ENCODE measurements at places on chromosomes 3 and 15.

DNA sequence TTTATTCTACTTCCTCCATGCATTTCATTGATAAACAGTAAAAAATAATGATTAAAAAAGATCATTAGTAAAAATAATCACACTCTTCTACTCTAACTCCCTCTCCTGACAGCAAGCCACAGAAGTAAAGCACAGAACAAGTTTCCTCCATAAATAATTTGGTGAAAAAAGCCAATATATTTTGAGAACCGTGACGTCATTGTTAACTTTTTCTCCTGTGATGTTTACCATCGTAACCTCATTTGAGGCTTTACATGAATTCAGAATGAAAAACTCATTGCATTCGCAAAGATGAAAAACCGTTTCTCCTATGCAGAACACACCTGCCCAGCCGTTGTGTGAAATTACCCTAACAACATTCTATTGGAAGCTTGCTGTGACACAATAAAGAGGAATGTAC is 120.7 kb downstream of the NSUN3 start:
- DNase-seq = no peak

GRCh38 chr15:52016316-52016715 is 2.7 kb upstream of the MAPK6 start:
- DNase-seq = no peak

- no peak for DNase-seq
Measured at GRCh38 chr15:78200276-78200930, 34.0 kb downstream of the ACSBG1 start.

- DNase-seq = no peak
Measured at GRCh38 chr15:48703544-48703943, 58.0 kb upstream of the FBN1 start.

- no peak for DNase-seq
Measured at GRCh38 chr15:90097475-90097874, 4.8 kb downstream of the IDH2 start.

GRCh38 chr15:71748293-71748718 is 62.0 kb upstream of the NR2E3 start:
- DNase-seq = no peak

- DNase-seq = no peak
Measured at GRCh38 chr3:45724911-45725310, 35.7 kb downstream of the SACM1L start.

DNA sequence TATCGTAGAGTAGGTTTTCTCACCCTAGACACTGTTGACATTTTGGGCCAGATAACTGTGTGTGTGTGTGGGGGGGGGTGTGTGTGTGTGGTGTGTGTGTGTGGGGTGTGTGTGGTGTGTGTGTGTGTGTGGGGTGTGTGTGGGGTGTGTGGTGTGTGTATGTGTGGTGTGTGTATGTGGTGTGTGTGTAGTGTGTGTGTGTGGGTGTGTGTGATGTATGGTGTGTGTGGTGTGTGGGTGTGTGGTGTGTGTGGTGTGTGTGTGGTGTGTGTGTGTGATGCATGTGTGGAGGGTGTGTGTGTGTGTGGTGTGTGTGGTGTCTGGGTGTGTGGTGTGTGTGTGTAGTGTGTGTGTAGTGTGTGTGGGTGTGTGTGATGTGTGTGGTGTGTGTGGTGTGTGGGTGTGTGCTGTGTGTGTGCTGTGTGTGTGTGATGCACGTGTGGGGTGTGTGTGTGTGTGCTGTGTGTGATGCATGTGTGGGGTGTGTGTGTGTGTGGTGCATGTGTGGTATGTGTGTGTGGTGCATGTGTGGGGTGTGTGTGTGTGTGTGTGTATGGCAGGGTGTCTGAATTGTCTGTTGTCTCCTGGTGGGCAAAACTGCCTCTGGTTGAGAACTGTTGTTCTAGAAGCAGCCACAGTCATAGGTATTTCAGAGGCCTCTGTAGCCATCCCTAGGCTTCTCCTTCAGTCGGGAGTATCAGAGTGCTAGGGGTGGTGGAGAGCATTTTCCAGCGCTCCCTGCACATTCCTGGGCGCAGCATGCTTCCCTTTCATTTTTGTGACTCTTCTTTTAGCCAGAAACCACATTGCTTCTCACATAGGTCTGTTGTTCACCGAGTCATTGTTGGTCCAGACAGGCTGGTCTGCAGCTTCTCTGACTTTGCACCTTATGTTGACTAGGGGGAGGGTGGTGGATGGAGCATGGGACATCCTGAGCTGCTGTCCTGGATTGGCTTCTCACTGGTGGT is 84.4 kb downstream of the THSD4 start:
- DNase-seq = no peak

DNA sequence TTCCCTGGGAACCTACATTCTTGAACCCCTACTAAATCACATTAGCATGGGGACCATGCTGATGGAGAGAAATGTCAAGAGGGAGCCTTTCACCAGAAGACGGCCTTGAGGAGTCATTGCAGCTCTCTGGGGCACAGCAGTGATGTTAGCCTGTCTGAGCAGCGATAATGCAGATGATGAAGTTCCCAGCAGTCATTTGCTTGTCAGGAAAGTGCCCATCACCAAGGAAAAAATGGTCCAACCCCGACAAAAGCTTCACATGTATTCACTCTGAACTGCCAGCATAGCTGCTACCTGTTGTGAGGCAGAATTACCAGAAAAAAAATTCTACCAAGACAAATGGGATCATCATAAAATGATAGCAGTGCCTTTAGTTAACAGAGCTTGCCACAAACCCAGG is 238.4 kb upstream of the UMPS start:
- no peak for DNase-seq

GRCh38 chr15:31559786-31560185 is 233.2 kb downstream of the KLF13 start:
- no peak for DNase-seq

- DNase-seq = no peak
Measured at GRCh38 chr3:156655819-156656550, 18.4 kb upstream of the TIPARP start.

DNA sequence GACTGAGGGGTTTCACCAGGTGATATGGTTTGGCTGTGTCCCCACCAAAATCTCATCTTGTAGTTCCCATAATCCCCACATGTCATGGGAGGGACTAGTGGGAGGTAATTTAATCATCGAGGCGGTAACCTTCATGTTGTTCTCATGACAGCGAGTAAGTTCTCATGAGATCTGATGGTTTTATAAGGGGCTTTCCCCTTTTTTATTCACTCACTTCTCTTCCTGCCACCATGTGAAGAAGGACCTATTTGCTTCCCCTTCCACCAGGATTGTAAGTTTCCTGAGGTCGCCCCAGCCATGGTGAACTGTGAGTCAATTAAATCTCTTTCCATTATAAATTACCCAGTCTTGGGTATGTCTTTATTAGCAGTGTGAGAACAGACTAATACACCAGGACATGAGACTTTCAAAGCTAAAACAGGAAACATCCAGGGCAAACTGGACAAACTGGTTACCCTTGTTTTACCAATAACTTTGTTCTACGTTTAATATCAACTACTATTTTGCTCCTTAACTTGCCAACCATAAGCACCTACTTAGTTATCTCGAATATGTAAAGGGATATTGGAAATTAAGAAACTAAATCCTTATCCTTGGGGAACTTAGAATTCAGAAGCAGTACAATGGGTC is 98.2 kb downstream of the MYH15 start:
- no peak for DNase-seq

DNA sequence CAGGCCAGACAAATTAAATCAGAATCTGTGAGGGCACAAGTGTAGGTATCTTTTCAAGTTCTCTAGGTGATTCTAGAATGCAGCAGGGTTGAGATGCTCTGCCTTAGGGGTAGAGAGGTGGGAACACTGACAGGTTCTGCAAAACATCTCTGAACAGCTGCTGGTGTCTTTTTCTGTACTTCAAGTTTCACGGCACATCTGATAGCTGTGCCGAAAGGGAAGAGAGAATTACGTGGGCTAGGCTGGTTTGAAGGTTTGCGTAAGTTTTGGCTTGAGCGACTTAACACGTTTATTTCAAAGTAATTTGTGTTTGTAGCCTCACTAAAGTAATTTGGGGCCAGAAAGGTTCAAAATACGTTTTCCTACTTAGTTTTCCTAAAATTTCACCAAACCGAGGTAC is 22.5 kb downstream of the PXK start:
- DNase-seq = no peak

DNA sequence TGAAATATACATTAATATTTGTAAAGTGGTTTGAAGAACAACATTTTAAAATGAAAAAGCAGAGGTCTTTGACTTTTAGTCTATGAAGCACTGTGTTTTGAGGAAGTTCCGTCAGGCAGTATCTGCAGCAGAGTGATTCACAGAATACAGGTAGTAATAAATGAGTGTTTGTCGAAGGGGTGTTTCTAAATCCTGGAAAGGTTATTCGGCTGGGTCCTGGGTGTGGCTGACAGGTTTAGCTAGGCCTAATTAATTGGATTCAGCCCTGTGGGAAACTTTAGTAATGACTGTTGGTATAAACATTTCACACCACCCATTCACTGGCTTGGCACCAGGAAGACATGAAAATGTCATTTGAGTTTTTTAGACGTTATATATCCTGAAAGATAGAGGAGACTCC is 51.3 kb downstream of the TIPARP start:
- DNase-seq = no peak

DNA sequence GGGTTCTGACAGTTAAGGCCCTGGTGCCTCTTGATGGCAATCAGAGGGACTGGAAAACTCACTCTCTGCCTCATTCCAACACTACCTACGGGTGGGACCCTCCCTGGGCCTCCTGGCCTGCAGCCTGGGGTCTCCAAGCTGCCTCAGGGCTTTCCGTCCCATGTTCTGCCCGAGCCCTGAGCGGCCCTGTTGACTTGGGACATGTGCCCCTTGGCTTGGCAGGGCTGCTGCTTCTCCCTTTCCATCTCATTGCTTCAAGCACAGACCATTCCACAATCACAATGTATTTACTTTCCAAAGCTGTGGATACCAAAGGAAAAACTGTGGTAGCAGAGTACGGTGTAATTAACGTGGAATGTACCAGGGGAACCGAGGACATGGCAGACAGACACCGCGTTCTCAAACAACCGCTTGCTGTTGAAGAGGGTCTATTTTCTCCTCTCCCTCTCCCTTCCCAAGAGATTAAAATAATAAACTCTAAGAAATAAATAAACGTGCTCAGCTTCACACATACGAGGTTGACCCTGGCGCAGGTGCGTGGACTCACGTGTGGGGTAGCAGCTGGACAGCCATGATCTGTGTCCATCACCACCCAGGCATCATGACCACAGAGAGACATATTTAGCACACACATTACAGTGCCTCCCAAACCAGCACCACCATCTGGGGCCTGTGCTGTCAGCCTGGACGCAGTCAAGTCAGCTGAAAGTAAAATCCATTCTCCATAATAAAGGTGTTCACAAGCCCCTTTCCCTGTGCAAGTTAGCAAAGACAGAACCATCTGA is 172.0 kb downstream of the XXYLT1 start:
- no peak for DNase-seq

GRCh38 chr3:50676031-50676705 is 1.4 kb downstream of the DOCK3 start:
- DNase-seq = no peak

DNA sequence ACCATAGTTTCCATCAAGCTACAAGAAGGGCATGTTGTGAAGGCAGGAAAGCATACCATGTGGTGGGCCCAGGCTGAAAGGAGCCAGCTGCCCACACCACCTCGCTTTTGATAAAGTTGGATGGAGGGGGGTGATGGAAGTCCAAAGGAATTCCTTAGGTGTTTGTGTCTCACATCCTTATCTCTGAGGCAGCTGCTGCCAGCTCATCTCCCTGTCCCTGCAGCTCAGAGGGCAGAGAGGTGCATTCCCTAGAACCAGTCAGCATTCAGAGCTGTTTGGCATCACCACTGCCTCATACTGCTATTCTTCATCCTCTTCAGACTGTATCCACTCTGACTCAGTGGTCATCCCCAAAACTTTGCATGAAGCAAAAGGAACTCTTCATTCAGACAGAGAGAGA is 141.5 kb upstream of the BFSP2 start:
- no peak for DNase-seq

GRCh38 chr3:129224984-129225393 is 24.4 kb upstream of the COPG1 start:
- DNase-seq = peak; percentile 54

- no peak for DNase-seq
Measured at GRCh38 chr15:48355377-48355776, 24.1 kb downstream of the DUT start.

DNA sequence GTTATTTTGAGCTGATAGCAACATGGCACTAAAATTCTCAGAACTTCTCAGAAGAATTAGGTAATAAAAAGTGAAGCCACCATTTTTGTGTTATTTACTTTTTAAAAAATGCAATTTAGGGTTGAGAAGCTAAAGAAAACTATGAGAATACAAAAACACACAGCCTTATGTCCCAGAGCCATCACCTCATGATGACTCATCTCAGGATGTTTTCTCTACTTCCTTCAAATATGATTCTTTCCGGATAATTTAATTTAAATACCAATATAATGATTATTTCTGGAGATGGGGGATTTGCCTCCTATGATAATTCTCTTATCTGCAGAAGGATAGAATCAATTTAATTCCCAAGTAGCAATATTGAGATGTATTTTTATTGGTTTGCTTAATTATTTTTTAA is 105.6 kb upstream of the BFSP2 start:
- no peak for DNase-seq

DNA sequence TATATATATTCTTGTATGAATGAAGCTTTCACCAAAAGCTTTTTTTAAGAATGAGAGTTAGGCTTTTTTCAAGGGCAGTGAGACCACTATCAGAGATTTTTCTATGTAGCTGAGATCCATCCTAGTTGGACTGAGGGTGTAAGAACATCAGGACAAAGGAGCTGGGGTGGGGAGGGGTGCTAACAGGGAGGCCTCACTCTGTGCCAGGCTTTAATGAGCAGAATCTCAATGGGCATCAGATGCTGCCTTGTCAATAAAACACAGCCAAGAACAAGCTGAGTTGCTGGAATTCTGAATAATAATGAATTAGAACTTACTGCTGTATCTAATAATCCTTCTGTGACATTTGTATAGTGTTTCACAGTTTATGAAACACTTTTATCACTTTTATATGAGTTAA is 41.4 kb upstream of the USP3 start:
- DNase-seq = no peak

- peak; percentile 26 for DNase-seq
Measured at GRCh38 chr3:21017115-21017852, 733.7 kb downstream of the ZNF385D start.

GRCh38 chr3:6125520-6125919 is 735.4 kb upstream of the GRM7 start:
- no peak for DNase-seq

GRCh38 chr15:33742800-33743199 is 225.5 kb upstream of the CHRM5 start:
- no peak for DNase-seq

- no peak for DNase-seq
Measured at GRCh38 chr3:64228110-64228509, 2.8 kb upstream of the PRICKLE2 start.

DNA sequence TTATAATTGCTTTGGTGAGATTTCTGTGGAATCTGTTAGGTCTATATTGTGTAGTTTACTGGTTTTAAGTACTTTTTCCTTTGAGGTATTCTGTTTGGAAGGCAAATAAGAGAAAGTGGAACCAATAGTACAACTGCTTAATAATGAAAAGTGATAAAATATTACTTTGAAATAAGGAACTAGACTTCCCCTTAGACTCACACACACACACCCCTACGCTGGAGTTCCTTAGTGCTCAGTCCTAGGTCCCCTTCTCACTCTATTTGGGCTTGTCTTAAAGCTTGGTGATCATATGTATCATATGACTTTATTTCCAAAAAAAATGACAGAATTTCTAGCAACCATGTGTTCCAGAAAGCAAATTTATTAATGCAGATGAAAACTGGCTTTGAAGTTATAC is 494.0 kb upstream of the TGFBR2 start:
- no peak for DNase-seq

GRCh38 chr3:64667138-64667537 is 20.7 kb downstream of the ADAMTS9 start:
- no peak for DNase-seq

- no peak for DNase-seq
Measured at GRCh38 chr3:102400142-102400541, 34.7 kb upstream of the ZPLD1 start.

Data from Caco-2 (cell line).